ENCODE measurements at places on chromosomes 5 and 9. TPM values are rescaled to one million over a fixed set of nuclear protein-coding genes. Genes with fewer than 3 reads are reported as not detected.

Gene CFAP157
- total RNA-seq: 3.0 TPM

Gene OBP2B
- total RNA-seq: not detected

Gene ALDH1B1
- 21.0 TPM for total RNA-seq

Gene ZFP37
- 17.5 TPM for total RNA-seq

Gene GNA14
- total RNA-seq: 1.4 TPM

Gene LCN9
- not detected for total RNA-seq

Gene CMYA5
- 1.8 TPM for total RNA-seq

Gene ZNF300
- 48.4 TPM for total RNA-seq

Gene PRSS3
- 5.3 TPM for total RNA-seq

Gene ZNF367
- total RNA-seq: 6.2 TPM

Gene SPATA31A7
- total RNA-seq: not detected

Gene DMRT3
- total RNA-seq: not detected

Gene MYOT
- 1.8 TPM for total RNA-seq

Gene COL27A1
- total RNA-seq: 1.6 TPM

Gene MTX3
- total RNA-seq: 24.5 TPM

Gene CDKN2B
- 0.92 TPM for total RNA-seq

Gene SH3TC2
- total RNA-seq: 0.92 TPM

Gene REXO4
- total RNA-seq: 13.6 TPM

Gene CNTFR
- 17.5 TPM for total RNA-seq

Gene ECM2
- total RNA-seq: 5.3 TPM

Gene SPINK13
- total RNA-seq: not detected

Gene RNF20
- total RNA-seq: 40.1 TPM

Gene IGFBPL1
- 38.3 TPM for total RNA-seq

Gene NANS
- total RNA-seq: 27.2 TPM

Gene PCDH1
- 69.2 TPM for total RNA-seq

Gene TBC1D13
- total RNA-seq: 13.1 TPM

Gene C9orf57
- not detected for total RNA-seq

Gene P4HA2
- 14.5 TPM for total RNA-seq

Gene PRELID1
- total RNA-seq: 48.2 TPM

Gene ECSCR
- total RNA-seq: 11.3 TPM

Gene HINT2
- 13.4 TPM for total RNA-seq

Gene C5orf58
- total RNA-seq: not detected

Gene WWC1
- total RNA-seq: 36.2 TPM

Gene QRFP
- not detected for total RNA-seq

Gene PTGDS
- total RNA-seq: 93.2 TPM

Gene GRM6
- total RNA-seq: 0.23 TPM

Gene NR2F1-AS1
- 82.4 TPM for total RNA-seq

Gene FGD3
- total RNA-seq: 16.6 TPM

Gene ZSWIM6
- 40.1 TPM for total RNA-seq

Gene CTSV
- total RNA-seq: 0.46 TPM
